ENCODE measurements at places on chromosomes 12 and 14.

DNA sequence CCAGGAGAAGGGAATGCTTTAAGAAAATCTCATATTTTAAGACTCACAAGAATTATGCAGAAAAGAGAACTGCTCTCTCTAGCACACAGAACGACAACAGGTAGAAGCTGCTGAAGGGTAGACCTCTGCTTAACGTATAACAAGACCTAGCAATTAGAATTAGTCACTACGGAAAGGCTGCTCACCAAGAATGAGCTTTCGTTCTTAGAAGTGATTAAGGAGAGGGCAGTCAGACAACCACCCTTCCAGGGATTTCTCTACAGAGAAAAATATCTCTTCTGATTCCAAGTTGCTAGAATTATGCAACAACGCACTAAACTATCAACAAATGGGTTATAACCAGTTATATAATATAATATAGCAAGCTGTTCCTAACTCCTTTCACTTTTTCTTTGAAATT lies 18.6 kb downstream of the LRIG3 start:
- DNase-seq: no peak

- peak; percentile 68 for DNase-seq
These were observed 45.7 kb upstream of the RFLNA start for GRCh38 chr12:124248941-124249825.

DNA sequence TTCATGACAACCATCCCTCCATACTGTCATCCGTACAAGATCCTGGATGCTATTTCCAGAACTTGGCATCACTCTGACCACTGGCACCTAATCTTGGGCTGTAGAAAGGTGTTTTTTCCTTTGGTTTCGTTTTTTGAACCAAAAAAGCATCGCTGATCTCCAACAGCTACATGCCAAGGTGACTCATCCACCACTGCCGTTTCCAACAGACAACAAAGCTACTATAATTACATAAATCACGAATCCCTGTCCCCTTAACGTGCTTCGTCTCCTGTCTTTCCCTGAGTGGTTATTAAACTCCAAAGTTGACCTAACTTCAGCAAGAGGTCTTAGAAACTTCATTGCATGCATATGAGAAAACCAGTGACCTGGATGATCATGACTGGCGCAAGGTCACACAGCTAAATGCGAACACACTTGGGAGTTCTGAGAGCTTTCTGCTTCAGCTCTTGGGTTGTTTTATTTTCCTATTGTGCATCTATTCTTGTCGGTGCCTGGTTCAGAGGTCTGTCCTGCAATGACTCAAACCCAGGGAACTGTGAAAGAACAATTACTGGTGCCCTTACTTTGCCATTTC lies 99.9 kb downstream of the PPM1H start:
- DNase-seq: peak; percentile 34

DNA sequence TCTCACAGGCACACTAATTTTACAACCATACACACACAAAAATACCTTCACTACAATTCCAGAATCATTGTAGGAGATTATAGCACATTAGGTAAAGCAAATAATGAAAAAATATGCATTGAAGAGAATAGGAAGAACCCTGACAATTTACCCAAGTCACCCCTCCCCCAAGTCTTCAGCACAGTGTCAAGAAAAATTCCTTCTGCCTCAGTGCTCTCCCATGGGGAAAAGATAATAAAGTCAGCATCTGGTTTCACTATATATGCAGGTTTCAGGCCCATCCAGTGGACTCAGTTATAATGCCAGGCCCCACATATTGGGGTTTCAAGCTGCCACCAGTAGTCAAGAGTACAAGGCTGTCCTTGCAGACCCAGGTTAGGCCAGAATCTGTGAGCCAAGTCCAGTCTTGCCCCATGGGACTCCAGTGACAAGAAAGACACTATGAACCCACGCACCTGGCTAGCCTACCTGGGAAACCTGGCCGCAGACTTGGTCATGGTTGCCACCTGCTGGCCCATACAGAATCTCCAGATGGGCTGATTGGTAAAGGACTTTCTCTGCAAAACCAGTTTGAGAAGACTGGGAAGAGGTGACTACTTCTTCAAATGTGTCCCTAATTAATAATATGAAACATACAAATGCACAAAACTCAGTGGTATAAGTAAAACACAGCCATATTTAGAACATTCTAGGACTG lies 398.6 kb upstream of the FLRT2 start:
- DNase-seq: no peak

- DNase-seq: no peak
These were observed 7.6 kb upstream of the USP15 start for GRCh38 chr12:62252576-62252975.

GRCh38 chr12:75984577-75985182 lies 46.9 kb downstream of the PHLDA1 start:
- no peak for DNase-seq

DNA sequence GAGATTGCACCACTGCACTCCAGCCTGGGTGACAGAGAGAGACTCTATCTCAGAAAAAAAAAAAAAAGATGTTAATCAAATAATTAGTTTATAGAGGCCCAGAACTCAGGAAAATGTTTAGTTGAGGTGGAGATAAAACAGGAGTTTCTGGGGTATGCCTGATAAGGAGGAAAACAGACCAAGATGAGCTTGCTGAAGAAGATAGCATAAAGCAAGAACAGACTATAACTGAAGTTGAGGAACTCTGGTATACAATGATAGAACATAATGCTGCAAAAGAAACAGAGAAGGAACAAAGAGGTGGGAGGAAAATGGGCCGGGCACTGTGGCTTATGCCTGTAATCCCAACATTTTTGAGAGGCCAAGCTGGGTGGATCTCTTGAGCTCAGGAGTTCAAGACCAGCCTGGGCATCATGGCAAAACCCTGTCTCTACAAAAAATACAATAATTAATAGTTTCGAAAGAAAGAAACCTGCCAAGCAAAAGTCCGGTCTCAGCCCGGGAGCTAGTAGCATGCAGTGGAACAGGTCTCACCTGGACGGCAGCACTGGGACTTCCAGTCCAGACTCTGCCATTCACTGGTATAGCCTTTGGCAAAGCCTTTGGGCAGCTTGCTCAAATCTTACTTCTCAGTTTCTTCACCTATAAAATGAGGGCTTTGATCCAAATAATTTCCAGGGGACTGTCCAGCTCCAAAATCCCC lies 25.4 kb downstream of the SLC35E3 start:
- no peak for DNase-seq

DNA sequence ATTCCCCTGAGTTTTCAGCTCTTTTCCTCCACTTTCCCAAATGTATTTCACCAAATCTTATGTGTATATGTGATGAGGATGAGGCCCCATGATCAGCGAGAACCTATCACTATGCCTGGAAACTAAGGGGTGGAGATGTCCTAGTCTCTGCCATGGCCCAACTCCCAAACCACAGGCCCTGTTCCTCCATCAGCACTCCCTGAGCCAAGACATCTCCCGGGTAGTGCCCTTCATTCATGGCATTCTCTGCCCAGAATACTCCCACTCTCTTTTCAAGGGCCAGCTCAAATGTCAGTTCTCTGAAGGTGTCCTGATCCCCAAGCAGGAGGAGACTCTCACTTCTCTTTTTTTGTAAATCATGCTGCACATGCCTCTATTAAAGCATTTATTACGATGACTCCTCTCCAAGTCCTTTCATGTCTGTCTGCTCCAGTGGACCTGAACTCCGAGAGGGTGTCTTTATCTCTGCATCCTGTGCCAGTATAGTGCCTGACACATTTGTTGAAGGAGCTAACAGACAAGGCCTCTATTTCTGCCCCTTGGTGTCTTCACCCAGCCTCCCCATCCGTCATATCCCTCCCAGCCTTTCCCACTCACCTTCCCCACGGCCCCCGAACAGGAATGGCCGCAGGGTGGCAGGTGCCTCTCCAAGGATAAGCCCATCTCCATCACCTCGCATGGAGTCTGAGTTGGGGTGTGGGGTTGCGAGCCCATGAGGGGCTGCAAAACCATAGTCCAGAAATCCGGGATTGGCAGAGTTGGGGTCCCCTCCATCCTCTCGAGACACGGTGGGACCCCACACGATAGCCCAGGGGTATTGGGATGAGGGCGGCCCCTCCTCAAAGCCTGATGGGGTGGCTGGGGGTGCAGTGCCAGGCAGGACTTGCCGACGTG lies 3.7 kb downstream of the PIANP start:
- DNase-seq: no peak

- DNase-seq: no peak
These were observed 3.9 kb upstream of the PYROXD1 start for GRCh38 chr12:21433525-21433924.

- peak; percentile 39 for DNase-seq
These were observed 8.1 kb upstream of the KRT4 start for GRCh38 chr12:52821826-52822660.

DNA sequence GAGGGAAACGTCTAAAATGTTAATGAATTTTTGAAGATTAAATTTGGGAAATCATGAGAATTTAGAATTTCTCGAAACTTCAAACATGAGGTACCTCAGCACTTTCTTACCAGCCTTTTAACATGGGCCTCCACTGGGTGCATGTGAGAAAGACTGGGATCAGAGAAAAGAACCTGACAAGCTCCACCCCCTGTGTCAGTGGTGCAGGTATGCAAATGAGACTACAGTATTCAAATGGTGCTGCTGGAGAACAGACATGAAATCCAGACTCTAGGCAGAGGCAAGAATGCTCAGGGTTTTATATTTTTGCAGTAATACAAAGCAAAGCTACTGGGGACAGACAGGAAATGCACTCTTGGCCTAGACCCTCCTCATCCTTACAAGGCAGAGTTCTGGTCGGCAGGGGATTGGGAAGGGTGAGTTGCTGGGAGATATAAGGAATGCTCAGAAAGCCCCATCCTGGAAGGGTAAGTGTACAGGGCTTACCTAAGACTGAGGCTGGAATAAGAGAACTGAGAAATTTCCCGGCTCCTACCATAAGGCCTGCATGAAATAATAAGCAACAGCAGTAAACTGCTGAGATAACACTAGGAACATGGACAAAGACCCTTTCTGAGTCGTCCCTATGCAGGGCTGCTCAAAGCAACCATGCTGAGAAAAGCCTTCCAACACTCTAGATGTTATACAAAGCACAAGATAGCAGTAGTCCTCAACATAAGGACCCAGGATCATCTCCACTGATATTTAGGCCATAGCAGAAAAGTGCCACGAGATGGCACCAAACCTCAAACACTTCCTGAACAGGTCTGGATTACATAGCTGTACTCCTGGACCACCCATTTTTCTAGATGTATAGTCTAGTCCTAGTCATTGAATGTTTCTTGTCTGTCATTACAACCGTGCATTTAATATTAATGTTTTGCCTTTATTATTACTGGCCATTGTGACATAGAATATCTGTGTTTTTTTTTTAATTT lies 260.8 kb downstream of the RASSF9 start:
- DNase-seq: peak; percentile 60

DNA sequence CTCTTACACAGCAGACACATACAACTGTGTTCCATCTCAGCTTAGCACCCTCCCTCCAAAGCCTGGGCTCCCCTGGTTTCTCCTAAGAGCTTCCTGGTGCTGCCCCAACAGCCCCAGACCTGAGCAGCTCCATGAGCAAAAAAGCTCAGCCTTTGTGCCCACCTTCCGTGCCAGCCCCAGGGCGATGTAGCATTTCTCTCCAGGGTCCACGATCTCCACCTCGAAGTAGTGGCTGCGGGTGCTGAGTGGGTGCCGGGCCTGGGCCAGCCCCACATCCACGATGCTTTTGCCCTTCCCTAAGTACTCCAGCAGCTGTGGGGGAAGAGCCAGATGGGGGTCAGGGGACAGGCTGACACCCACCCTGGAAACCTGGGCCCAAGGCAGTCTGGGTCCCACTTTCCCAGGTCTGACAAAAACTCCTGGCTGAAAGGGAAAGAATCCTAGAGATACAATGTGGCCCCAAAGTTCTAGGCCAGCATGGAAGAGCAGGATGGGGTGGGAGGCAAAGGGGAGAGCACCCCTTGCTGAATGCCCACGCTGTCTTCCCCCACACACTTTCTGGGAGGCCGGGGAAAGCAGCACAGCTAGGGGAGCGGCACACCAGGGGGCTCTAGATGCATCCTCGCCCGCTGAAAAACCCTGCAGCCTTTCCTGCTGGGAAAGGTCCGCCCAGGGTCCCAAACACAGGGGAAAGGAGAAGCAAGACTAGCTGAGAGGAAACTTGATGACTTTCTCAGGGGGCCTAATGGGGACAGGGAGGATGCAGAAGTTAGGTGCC lies 11.0 kb downstream of the SPRYD3 start:
- no peak for DNase-seq

GRCh38 chr12:89262855-89263552 lies 89.3 kb downstream of the DUSP6 start:
- no peak for DNase-seq

GRCh38 chr14:93978735-93979134 lies 2.4 kb upstream of the ASB2 start:
- DNase-seq: no peak

DNA sequence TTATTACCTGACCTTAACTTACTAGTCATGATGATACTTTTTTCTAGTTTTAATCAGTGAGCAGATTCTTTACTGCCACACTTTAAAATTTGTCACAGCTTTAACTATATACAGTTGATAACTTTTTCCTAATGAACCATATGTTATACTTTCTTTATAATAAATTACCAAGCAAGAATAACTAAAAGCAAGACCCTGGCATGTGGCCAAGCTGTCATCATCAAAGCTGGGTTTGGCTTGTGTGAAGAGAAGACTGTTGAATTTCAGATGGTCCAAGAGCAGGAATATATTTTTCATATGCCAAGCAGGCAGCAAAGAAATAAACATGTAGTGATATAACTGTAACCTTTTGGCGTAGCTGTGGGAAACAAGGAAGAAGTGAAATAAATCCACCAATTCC lies 93.5 kb downstream of the PUS7L start:
- DNase-seq: no peak

GRCh38 chr14:89032086-89032649 lies 207.7 kb downstream of the TTC8 start:
- DNase-seq: no peak

DNA sequence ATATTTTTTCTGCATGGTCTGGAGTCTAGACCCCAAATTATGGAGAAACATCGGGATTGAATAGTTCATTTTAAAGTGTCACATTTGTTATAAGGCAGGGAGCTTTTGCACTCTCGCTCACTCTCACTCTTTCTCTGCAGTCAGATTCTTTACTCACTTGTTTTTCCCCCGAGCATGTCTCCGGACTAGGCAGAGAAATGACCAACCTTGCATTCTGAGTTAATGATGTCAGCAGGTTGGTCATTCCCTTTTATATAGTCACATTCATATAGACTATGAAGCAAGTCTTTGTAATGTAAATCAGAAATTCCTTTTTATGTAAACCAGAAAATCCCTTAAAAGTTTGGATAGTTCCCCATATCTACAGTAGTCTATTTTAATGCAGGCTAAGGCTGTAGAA lies 4.1 kb downstream of the C12orf75 start:
- DNase-seq: no peak

- no peak for DNase-seq
These were observed 1.3 kb downstream of the GLI1 start for GRCh38 chr12:57460841-57461275.

All from AG10803 (cell line).